ENCODE measurements at places on chromosomes 13 and 19.

GRCh38 chr19:14470031-14470876, 4.9 kb downstream of the PTGER1 start:
- peaks cover 48% of the 10 kb centered on the region for H3K36me3 ChIP-seq
- no peak for DNase-seq
- no peak overlapping the region for H3K27ac ChIP-seq
- H3K4me1 ChIP-seq: peaks cover 24% of the 10 kb centered on the region

DNA sequence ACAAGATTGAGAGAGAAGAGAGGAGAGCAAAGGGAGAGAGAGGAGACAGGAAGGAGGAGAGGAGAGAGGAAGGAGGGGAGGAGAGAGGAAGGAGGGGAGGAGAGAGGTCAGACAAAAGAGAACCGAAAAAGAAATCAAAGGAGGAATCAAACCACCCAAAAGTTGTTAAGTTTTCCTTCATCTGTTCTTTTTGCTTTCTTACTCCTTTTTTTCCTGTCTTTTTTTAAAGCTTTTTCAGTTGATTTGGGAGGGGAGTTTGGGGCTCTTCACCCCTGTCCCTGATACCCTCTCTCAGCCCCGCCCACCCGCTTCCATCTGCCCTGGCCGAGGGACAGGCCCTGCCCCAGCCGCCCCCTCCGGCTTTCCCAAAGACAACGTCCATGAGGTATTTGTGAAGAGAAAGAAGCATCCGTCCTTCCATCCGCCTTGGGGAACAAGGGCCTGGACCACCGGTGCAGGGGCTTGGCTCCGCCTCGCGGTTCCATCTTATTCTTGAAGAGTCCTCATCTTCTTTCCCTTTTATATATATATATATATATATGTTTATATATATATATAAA, 13.3 kb downstream of the ZNF574 start:
- peaks cover 25% of the 10 kb centered on the region for H3K4me1 ChIP-seq
- H3K27ac ChIP-seq: no peak overlapping the region
- no peak overlapping the region for H3K4me3 ChIP-seq
- H3K36me3 ChIP-seq: peaks cover 20% of the 10 kb centered on the region
- H3K27me3 ChIP-seq: no peaks in the 10 kb centered on the region
- DNase-seq: no peak

- no peak overlapping the region for H3K4me3 ChIP-seq
- no peak for DNase-seq
- H3K4me1 ChIP-seq: no peaks in the 10 kb centered on the region
These were observed 729.8 kb upstream of the SLC10A2 start for GRCh38 chr13:103795892-103796478.

- H3K4me3 ChIP-seq: no peak overlapping the region
- no peak for DNase-seq
- H3K27ac ChIP-seq: no peak overlapping the region
These were observed 116.3 kb upstream of the SLC7A1 start for GRCh38 chr13:29711776-29712175.

DNA sequence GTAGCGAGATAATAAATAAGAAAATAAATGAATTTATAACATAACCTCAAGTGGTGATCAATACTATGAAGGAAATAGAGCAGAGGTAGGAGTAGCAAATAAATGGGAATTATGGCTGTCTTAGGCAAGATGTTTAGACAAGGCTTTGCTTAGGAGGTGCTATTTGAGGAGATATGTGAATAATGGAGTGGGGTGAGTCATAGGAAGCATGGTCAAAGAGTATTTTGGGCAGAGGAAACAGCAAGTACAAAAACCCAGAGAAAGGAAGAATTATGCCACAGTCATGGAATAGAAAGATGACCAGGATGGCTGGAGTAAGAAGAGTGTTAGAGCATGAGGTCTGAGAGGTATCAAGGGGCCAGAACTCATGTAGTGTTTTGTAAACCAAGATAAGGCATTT, 33.6 kb upstream of the LPAR6 start:
- DNase-seq: no peak
- no peak overlapping the region for H3K4me3 ChIP-seq
- no peaks in the 10 kb centered on the region for H3K27me3 ChIP-seq
- no peaks in the 10 kb centered on the region for H3K36me3 ChIP-seq
- H3K4me1 ChIP-seq: peaks cover 12% of the 10 kb centered on the region
- no peak overlapping the region for H3K27ac ChIP-seq

DNA sequence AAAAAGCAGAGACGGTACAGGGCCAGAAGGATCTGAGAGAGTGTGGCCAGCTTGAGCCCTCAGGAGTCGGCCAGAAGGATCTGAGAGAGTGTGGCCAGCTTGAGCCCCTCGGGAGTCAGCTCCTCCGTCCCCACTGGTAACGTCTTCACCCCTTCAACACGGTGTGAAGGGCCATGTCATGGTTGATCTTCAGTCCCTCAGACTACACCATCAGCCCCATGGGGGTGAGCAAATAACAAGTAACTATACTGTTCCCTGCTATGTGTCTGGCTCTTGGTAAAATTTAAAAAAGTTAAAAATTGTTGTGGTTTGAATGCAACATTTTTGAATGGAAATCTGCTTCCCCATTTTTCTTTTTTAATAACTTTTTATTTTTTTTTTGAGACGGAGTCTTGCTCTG, 1.6 kb upstream of the ZNF8 start:
- no peak for DNase-seq
- no peaks in the 10 kb centered on the region for H3K27me3 ChIP-seq
- peaks cover 29% of the 10 kb centered on the region for H3K4me1 ChIP-seq
- H3K36me3 ChIP-seq: peaks cover 21% of the 10 kb centered on the region

DNA sequence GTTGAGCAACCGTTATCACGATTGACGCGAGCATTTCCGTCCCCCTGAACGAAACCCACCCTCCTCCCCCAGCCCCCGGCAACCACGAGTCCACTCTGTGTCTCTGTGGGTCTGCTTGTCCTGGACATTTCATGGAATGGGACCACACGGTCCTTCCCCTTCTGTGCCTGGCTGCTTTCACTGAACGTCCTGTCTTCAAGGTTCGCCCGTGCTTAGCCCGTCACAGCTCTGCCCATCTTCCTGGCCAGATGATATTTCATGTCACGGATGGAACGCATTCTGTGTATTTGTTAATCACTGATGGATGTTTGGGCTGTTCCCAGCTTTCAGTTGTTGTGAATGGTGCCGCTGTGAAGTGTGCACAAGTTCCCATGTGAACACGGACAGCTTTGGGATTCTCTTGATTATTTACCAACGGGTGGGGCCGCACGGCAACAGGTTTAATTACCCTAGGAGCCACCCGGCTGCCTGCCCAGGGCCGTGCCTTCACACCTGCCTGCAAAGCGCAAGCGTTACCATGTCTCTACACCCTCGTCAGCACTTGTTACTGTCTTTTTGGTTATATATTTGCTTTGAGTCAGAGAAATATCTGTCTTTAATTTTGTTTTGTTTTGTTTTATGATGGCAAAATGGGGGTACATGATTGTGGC, 42.5 kb downstream of the RASA3 start:
- no peak overlapping the region for H3K4me3 ChIP-seq
- DNase-seq: no peak
- H3K27ac ChIP-seq: no peak overlapping the region

GRCh38 chr13:109897988-109898624, 111.7 kb upstream of the IRS2 start:
- H3K27me3 ChIP-seq: no peaks in the 10 kb centered on the region
- H3K4me1 ChIP-seq: no peaks in the 10 kb centered on the region
- H3K4me3 ChIP-seq: no peak overlapping the region

- no peak overlapping the region for H3K4me3 ChIP-seq
- peaks cover 42% of the 10 kb centered on the region for H3K4me1 ChIP-seq
- DNase-seq: no peak
- peaks cover 16% of the 10 kb centered on the region for H3K36me3 ChIP-seq
- H3K27me3 ChIP-seq: no peaks in the 10 kb centered on the region
These were observed 1.1 kb upstream of the SWSAP1 start for GRCh38 chr19:11373166-11373884.

DNA sequence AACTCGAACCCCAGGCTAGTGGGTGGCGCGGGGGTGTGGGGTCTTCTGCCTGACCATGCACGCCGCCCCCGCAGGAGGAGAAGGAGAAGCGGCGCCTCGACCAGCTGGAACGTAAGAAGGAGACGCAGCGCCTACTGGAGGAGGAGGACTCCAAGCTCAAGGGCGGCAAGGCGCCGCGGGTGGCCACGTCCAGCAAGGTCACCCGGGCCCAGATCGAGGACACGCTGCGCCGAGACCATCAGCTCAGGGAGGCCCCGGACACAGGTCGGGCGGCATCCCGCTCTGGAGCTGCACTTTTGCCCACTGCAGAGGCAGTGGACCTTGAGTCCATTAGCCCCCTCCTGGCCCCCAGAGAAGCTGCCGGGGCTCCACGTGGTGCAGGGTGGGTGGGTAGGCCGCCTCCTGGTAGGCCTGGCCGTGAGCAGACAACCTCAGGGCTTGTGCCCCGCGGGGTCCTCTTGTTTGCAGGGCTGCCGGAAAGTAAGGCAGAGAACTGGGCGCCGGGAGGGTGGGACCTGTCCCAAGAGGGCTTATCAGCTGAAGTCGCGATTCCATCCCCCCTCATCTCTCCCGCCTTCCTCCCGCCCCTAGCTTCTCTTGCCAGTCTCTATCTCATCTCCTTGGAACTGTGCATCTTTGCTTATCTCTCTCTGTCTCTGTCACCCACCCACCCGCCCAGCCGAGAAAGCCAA, 9.9 kb downstream of the CCDC124 start:
- H3K36me3 ChIP-seq: peaks cover 14% of the 10 kb centered on the region
- H3K4me1 ChIP-seq: peaks cover 12% of the 10 kb centered on the region
- no peak overlapping the region for H3K4me3 ChIP-seq
- no peak overlapping the region for H3K27ac ChIP-seq
- no peak for DNase-seq

- H3K36me3 ChIP-seq: no peaks in the 10 kb centered on the region
- no peak for DNase-seq
- no peaks in the 10 kb centered on the region for H3K4me1 ChIP-seq
- no peak overlapping the region for H3K27ac ChIP-seq
- H3K27me3 ChIP-seq: no peaks in the 10 kb centered on the region
These were observed 315.9 kb downstream of the ATP8A2 start for GRCh38 chr13:25687471-25688225.

- no peaks in the 10 kb centered on the region for H3K27me3 ChIP-seq
- DNase-seq: no peak
- no peaks in the 10 kb centered on the region for H3K4me1 ChIP-seq
- no peak overlapping the region for H3K27ac ChIP-seq
- H3K36me3 ChIP-seq: no peaks in the 10 kb centered on the region
These were observed 65.8 kb downstream of the MRPL57 start for GRCh38 chr13:21242236-21242635.

DNA sequence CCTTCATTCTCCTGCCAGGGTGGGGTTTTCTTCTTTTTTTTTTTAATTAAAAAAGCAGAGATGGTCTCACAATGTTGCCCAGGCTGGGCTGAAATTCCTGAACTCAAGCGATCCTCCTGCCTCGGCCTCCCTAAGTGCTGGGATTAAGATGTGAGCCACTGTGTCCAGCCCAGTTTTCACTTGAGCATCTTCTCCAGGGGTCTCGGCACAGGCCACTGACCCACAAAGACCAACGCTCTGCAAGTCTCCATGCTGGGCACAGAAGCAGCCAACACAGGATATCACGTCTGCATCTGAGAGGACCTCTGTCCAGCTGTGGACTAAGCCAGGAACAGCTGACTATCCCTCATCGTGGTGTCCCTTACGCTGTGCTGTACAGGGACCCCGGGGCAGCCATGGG, 9.5 kb upstream of the TMEM86B start:
- H3K36me3 ChIP-seq: peaks cover 85% of the 10 kb centered on the region
- H3K27ac ChIP-seq: no peak overlapping the region
- no peaks in the 10 kb centered on the region for H3K27me3 ChIP-seq
- no peaks in the 10 kb centered on the region for H3K4me1 ChIP-seq

DNA sequence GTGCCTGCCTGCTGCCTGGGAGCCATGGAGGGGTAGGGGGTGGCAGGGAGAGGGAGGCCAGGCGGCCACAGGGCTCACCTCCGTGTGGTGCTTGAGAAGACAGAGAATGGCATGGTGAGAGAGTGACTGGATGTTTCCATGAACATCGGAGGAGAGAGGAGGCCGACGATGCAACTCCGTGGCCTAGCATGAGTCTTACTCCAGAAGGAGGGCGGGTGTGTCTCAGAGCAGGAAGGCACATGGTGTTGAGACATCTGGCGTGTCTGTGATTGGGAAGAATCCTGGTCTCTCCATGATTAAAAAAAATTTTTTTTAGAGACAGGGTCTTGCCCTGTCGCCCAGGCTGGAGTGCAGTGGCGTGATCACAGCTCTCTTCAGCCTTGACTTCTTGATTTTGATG, 5.1 kb downstream of the IRGC start:
- no peak for DNase-seq
- no peak overlapping the region for H3K27ac ChIP-seq
- H3K4me1 ChIP-seq: no peaks in the 10 kb centered on the region
- H3K36me3 ChIP-seq: no peaks in the 10 kb centered on the region

GRCh38 chr19:2775556-2776430, 7.3 kb downstream of the SGTA start:
- peak overlapping the region; percentile 47 for H3K4me3 ChIP-seq
- no peaks in the 10 kb centered on the region for H3K27me3 ChIP-seq
- DNase-seq: peak; percentile 60
- H3K36me3 ChIP-seq: peaks cover 7% of the 10 kb centered on the region
- peaks cover 38% of the 10 kb centered on the region for H3K4me1 ChIP-seq

DNA sequence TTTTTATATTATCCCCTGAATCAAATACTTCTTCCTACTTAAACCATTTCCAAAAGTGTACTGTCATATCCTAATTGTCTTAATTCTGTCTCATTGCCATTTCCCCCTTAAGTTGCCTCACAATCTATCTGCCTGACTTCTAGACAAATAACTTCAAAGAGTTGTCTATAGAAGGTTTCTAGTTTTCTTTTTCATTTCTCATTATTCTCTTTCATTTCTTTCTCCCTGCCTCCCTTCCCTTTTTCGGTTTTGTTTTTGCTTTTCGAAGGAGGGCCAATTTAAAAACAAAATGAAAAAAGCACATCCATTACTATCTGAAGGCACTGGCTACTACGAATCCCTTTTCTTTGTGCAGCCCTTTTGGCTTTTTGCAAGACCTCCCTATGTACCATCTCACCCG, 367.2 kb downstream of the DNAJC15 start:
- H3K36me3 ChIP-seq: no peaks in the 10 kb centered on the region
- H3K4me1 ChIP-seq: no peaks in the 10 kb centered on the region

DNA sequence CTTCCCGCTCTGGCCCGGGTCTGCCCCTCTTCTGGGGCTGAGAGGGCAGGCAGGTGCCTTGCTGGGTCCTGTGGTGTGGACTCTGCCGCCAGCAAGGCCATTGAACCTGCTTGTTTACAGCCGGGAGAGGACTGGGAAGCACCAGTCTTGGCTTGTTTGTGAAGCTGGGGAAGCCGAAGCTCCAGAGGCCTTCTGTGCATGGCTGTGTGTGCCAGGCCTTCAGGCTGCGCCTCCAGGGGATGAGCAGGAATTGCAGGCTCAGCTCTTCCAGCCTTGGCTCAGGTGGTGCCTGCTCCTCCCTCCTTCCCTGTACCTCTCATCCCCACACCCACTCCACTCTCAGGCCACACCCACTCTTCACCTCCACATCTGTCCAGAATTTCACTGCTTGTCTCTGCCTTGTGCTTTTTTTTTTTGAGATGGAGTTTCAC, 17.5 kb downstream of the NDUFB7 start:
- DNase-seq: no peak
- peaks cover 76% of the 10 kb centered on the region for H3K4me1 ChIP-seq
- peaks cover 18% of the 10 kb centered on the region for H3K36me3 ChIP-seq
- no peak overlapping the region for H3K4me3 ChIP-seq
- H3K27ac ChIP-seq: no peak overlapping the region
- H3K27me3 ChIP-seq: no peaks in the 10 kb centered on the region

- no peaks in the 10 kb centered on the region for H3K4me1 ChIP-seq
- no peak for DNase-seq
- no peaks in the 10 kb centered on the region for H3K27me3 ChIP-seq
- H3K27ac ChIP-seq: no peak overlapping the region
- no peak overlapping the region for H3K4me3 ChIP-seq
- no peaks in the 10 kb centered on the region for H3K36me3 ChIP-seq
These were observed 40.4 kb upstream of the PDCD5 start for GRCh38 chr19:32540621-32541020.

- H3K4me3 ChIP-seq: no peak overlapping the region
- no peak for DNase-seq
- no peaks in the 10 kb centered on the region for H3K27me3 ChIP-seq
- no peak overlapping the region for H3K27ac ChIP-seq
- H3K36me3 ChIP-seq: peaks cover 91% of the 10 kb centered on the region
These were observed 8.1 kb downstream of the PRPF31 start for GRCh38 chr19:54123682-54124081.
